ENCODE measurements at places on chromosomes 13 and 19.

GRCh38 chr19:11288349-11288748, 7.6 kb upstream of the TSPAN16 start:
- DNase-seq: no peak

GRCh38 chr19:1953441-1954094, 12.6 kb downstream of the CSNK1G2 start:
- DNase-seq: no peak

GRCh38 chr19:3684054-3684816, 16.0 kb downstream of the PIP5K1C start:
- no peak for DNase-seq

- no peak for DNase-seq
These were observed 23.6 kb downstream of the VSTM2B start for GRCh38 chr19:29549105-29550070.

GRCh38 chr13:29830000-29830399, 20.4 kb downstream of the UBL3 start:
- no peak for DNase-seq

DNA sequence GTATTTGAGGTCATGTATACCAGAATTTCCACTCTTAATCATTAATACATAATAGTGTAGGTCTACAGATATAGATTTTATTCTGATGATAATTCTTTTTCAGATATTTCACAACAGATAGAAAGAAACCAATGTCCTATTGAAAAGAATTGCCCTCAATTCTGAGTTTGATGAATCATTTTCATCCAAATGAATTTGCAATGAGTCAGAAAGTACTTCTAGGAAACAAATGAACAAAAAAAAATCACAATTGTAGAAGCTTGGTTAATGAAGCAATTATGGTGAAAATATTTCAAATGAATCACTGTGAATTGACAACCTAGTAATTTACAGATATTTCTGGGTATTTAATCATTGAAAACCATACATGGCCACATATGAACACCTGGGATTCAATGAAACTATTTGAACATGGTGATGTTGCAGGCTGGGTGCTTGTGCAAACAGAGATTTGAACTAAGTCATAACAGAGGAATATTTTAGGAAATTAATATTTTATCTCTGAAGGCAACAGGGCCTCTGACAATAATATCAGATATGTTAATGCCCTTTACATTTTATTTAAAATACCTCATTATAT, 360.9 kb downstream of the SLITRK5 start:
- no peak for DNase-seq

- no peak for DNase-seq
These were observed 69.8 kb downstream of the KCTD12 start for GRCh38 chr13:76816394-76816793.

DNA sequence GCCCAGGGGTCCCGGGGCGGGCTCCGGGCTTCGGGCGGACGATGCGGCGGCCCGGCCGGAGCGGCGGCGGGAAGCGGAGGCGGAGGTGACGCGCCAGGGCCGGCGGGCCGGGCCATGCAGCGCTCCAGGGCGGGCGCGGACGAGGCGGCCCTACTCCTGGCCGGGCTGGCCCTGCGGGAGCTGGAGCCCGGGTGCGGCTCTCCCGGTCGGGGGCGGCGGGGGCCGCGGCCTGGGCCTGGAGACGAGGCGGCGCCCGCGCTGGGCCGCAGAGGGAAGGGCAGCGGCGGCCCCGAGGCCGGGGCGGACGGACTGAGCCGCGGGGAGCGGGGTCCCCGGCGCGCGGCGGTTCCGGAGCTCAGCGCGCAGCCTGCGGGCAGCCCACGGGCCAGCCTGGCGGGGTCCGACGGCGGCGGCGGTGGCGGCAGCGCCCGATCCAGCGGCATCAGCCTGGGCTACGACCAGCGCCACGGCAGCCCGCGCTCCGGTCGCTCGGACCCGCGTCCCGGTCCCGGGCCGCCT, 362 bp downstream of the WTIP start:
- no peak for DNase-seq

DNA sequence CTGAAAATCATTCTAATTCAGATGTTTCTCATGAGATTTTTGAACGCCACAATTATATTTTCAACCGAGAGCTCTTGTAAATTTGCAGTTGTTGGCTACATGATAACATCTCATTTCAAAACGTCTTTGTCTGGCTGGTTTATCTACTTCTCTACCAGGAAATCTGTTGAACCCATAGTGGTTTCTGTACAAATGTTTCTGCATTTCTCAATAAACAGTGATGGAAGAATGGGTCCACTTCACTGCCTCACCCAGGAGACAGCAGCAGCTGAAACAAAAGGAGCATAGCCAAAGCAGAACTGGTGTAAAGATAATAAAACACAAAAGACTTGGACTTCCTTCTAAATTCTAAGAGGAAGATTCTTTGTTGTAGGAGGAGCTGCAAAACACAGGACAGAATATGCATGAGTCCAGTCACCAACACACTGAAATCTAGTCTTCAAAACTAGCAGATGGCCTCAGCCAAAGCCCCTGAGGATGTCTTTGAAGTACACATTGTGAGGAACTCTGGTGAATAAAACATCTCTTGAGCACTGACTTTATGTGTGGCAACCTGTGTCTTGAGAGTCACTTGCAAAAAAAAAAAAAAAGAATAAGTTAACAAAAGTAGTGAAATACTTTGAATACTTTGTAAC, 68.6 kb upstream of the FGF14 start:
- no peak for DNase-seq

DNA sequence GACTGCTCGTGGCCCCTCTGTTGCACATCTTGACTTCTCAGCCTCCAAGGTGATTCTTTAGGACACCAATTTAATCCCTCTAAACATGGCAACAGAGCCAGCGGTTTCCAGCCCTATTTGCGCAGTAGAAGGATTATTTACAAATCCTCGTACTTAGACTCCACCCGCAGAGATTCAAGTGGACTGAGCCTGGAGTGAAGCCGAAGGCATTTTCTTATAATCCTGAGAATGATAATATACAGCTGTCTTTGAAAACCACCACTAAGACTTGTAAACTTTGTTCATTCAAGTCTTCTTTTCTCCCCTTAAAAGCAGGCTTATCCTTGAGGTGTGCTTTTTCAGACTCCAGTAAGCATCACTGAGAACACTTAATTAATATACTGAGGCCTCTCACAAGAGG, 4.8 kb upstream of the DPRX start:
- no peak for DNase-seq

- DNase-seq: no peak
These were observed 148.1 kb downstream of the NHLRC3 start for GRCh38 chr13:39186205-39186875.

DNA sequence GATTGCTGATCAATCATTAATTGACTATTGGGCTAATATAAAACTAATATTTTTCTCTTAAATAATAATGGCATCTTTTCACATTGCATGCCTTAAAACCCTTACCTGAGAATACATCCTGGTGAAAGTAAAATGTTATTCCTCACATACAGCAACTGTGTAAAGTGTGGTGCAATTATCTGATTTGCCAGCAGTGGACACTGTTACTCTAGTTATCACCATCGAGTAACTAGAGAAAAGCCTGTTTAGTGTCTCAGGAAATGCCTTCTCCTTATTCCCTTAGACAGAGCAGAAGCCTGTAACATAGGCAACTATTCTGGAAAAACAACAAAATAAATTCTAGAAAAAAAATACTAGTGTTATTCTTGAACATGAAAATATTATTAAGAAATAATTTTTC, 459.8 kb downstream of the FGF14 start:
- DNase-seq: no peak

GRCh38 chr13:112716841-112717520, 27.1 kb downstream of the ATP11A start:
- DNase-seq: no peak

Measured in activated naive CD4-positive, alpha-beta T cell (primary cell).